Activated gamma-delta T cell (primary cell): ENCODE measurements at places on chromosomes 1 and 21.

DNA sequence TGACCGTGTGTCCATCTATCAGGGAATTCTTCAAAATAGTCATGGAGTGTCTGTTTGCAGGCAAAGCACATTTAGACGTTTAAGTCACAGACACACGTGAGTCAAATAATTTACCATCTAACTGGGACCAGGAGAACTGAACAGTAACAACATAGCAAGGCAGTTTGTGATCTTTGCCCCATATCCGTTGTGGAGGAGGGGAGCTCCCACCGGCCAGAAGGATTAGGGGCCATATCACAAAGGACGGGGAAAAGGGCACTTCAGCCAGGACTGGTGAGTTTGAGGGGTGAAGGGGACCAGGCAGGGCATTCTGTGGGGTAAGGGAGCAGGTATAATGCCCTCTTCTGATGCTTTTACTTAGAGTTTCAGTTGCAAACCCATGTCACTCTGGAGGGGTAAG lies 22.9 kb downstream of the ELAPOR1 start:
- DNase-seq: no peak

DNA sequence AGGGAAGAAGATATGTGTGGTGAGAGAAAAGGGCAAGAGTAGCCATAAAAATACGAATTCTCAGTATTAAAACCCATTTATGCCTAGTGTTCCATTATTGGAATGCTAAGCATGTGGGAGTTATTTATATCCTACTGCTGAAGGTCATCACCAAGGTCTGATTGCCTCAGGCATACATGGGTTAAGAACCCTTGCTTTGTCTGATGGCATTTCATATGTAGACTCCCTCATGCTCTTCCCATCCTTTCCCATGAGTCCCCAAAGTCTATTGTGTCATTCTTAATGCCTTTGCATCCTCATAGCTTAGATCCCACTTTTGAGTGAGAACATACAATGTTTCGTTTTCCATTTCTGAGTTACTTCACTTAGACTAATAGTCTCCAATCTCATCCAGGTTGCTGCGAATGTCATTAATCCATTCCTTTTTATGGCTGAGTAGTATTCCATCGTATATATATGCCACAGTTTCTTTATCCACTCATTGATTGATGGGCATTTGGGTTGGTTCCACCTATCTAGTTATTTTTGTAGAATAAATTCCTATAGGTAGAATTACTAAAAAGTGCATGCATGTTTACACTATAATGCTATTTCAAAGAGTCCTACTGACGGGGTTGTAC lies 172.5 kb downstream of the DYRK1A start:
- DNase-seq: no peak

DNA sequence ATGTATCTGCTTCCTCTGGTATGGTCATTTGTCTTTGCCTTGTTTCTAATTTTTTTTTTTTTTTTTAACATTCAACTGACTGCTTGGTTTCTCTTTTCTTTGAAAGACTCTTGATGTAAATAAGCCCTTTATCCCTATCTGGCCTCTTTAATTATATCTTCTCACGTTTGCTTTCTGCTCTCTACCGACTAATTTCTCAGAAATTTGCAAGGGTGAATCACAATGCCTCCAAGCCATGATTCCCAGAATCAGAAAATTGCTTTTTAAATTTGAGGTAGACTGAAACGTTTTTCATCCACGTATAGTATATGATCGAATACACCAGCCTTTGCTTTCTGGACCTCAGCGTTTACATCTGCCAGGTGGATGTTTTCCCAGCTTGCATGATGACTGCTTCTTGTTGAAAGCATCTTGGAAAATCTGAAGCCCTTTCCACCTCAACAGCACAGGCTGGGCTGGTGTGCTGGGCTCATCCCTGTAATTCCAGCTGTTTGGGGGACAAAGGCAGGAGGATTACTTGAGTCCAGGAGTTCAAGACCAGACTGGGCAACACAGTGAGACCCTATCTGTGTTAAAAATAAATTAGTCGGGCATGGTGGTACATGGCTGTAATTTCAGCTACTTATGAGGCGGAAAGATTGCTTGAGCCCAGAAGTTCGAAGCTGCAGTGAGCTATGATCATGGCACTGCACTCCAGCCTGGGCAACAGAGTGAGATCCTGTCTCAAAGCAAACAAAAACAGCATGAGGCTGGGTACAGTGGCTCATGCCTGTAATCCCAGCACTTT lies 35.0 kb upstream of the GPR137B start:
- no peak for DNase-seq

GRCh38 chr1:57887964-57888491 lies 464.2 kb upstream of the DAB1 start:
- no peak for DNase-seq

GRCh38 chr1:56456435-56457101 lies 122.8 kb downstream of the PLPP3 start:
- DNase-seq: no peak

GRCh38 chr1:30381671-30382365 lies 341.6 kb downstream of the MATN1 start:
- DNase-seq: no peak

- DNase-seq: no peak
These were observed 3.6 kb upstream of the COL11A1 start for GRCh38 chr1:103111926-103112325.

DNA sequence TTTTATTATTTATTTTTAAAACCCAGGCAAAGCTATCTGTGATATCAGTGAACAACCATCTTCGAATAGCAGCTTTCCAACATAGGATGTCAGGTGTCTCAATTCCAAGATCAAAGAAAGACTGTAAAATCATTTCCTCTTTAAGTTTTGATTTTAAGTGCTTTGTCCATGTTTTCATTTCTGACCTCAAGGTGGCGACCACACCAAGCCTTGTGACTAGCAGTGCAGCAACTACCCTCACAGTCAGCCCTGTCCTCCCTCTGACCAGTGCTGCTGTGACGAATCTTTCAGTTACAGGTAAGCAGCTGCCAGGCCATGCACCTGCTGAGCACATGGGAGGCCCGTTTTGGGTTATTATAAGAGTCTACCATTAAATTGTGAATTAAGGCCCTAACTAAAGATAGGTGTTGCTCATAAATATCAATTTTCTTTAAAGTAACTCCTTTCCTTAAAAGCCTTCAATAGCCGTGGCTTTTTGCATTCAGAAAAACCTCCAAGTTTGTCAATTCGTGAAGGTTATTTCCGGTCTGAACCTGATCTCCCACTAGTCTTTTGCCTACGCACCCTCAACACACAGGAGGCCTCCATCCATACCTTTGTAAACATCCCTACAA lies 117.0 kb downstream of the CD247 start:
- no peak for DNase-seq

GRCh38 chr1:90591970-90592356 lies 125.1 kb downstream of the BARHL2 start:
- no peak for DNase-seq

- no peak for DNase-seq
These were observed 55.3 kb downstream of the PBX1 start for GRCh38 chr1:164614316-164614715.

DNA sequence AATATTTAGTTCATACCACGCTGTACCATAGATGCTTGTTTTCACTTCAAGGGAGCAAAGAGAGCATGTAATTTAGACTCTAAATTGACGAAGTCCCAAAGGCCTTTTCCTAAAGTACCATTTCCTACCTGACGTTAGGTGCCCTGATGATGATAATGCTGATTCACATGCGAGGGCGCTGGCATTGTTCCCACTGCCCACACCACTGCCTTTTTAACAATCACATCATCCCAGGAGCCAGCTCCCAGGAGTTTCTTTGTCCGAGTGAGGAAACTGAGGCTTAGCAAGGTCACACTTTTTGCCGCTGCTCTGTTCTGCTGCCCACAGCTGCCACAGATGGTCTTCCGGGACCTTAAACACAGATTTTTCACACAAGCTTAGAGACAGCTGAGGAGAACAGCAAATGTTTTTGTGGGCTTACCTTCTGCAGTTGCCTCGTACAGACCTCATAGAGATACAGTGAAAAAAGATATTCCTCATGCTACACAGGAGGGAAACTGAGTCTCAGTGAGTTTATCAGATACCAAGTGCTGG lies 69.4 kb downstream of the EVA1C start:
- no peak for DNase-seq

DNA sequence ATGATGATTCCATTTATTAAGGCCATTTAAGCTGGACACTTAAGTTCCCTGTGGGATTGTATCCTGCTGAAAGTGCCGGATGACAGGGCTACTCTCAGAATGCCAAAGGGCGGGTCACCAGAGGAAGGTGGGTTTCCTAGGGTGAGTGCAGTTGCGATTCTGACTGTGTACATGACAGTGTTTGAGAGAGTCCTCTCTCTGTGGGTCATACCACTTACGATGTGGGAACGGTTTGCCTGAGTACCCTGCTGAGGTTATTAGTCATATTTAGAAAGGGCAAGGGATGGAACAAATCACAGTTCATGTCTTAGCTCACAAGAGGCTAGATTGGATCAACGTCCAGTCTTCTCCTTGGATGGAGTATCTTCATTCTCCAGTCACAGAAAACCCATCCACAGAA lies 461.9 kb downstream of the CAMTA1 start:
- DNase-seq: no peak

GRCh38 chr1:25874635-25875153 lies 814 bp downstream of the PAQR7 start:
- DNase-seq: no peak

GRCh38 chr1:6299557-6300165 lies 38.8 kb upstream of the GPR153 start:
- no peak for DNase-seq

- no peak for DNase-seq
These were observed 2.8 kb downstream of the SMCP start for GRCh38 chr1:152880907-152881306.

DNA sequence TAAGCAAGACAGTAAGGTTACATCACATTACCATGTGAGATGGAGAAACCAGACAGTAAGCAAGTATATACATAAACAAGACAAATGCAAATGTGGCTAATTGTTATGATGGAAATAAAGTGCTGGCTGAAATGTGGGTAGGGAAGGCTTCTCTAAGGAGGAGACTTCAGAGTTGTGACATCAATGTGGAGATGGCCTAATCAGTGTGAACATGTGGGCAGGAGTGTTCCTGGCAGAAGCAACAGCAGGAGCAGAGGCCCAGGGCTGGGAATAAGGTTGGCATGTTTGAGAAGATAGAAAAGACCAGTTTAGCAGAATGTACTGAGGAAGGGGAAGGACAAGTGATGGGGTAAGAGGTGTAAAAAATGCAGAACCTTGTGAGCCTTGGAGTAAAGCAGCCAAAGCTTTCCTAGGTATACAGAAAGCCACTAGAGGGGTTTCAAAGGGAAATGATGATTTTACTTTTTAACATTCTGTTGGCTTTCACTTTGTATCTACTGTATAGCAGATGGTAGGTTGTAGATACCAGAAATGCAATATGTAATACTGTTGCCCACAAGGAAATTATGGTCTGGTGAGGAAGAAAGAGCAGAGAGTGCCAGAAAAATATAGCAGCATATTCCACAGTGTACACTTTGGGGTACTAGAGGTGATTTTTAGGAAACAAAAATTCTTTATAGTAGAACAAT lies 197.4 kb downstream of the FGGY start:
- no peak for DNase-seq

- no peak for DNase-seq
These were observed 26.0 kb upstream of the KCNK2 start for GRCh38 chr1:215056584-215056983.

- no peak for DNase-seq
These were observed 86.5 kb upstream of the IPO9 start for GRCh38 chr1:201742476-201742875.

DNA sequence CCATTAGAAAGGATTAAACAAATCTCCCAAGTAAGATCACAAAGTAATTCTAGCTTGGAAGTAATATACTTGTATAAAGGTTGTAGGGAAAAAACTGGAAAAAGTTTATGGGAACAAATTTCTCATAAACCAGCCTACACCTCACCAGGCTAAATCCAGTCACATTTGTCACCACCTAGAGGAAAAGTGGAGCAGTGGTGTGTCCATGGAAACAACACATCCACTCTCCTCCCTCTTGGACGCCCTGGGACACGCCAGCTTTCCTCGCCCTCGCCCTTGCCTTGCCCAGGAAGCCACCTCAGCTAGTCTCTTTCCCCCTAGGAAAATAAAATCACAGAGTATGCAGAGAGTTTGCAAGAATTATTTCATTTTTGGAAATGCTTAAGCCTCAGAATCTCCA lies 2.2 kb downstream of the PALMD start:
- no peak for DNase-seq

- no peak for DNase-seq
These were observed 570 bp upstream of the NPR1 start for GRCh38 chr1:153677718-153678518.

DNA sequence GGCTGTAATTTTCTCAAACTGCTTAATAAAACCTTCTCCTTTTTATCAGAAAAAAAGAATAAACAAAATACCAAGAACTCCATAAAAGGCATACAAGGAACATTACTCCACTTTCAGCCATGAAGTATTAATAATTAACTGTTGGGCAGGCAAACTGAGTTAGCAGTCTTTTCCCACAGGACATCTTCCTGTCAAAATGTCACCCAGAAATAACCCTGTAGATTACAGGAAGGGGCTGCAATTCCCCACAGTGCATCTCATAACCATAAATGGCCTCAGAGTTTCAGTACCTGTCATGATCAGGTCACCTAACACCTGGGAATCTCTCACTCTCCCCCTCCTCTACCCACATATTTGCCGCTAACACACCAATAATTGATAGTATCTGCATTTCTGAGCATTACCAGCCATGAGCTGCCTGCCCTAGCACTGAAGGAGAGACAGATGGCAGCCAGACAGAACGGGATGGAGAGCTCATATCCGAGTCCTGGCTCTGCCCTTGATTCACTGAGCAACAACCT lies 475.0 kb downstream of the SMYD3 start:
- no peak for DNase-seq

DNA sequence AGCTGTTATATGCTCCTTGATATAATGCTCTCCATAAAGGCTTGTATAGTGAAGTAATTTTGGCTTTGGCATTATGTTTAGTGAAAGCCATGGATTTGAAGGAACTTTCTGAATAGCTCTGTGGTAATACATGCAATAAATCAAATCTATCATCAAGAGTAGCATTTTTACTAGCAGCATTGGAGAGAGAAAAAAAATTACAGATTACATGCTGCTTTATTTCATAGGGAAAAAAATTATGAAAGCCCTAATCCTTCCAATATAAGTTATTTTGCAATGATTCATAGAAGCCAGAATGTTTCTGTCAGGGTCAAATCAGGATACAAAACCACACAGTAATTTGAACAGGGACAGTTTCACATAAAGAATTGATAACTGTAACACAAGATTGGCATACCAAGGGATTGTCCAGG lies 250.0 kb downstream of the SPATA17 start:
- DNase-seq: no peak

GRCh38 chr1:33738536-33738935 lies 125.3 kb upstream of the HMGB4 start:
- no peak for DNase-seq

DNA sequence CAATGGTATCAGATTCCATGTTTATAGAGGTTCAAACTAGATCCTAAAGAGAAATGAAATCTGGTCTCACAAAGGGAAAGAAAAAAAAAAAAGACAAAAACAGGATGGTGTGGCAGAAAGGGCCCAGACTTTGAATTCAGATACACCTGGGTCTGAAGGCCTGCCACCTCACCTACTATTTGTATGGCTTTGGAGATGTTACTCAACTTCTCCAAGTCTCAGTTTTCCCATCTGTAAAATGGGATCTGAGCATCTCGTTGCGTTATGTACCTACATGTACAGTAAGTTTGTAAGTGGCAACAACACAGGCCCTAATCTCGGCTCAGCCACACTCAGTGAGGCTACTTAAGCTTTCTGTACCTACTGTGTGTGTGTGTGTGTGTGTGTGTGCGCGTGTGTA lies 147.5 kb upstream of the FGGY start:
- DNase-seq: no peak
